ENCODE measurements at places on chromosomes 13 and 19. TPM values are rescaled to one million over a fixed set of nuclear protein-coding genes. Genes with fewer than 3 reads are reported as not detected.

The GPC5 gene
- total RNA-seq: not detected

The C19orf81 gene
- not detected for total RNA-seq

The SIAH3 gene
- not detected for total RNA-seq

The MAP4K1 gene
- not detected for total RNA-seq

The ZNF90 gene
- total RNA-seq: 2.5 TPM

The CLEC17A gene
- not detected for total RNA-seq

The DACT3 gene
- 2.6 TPM for total RNA-seq

The OSCAR gene
- 0.39 TPM for total RNA-seq

The BRCA2 gene
- total RNA-seq: 9.2 TPM

The CGB7 gene
- total RNA-seq: 0.13 TPM

The PRR19 gene
- 0.43 TPM for total RNA-seq

The STARD13 gene
- 34.5 TPM for total RNA-seq

The MEDAG gene
- total RNA-seq: 75.3 TPM

The AMH gene
- 0.22 TPM for total RNA-seq

The CRB3 gene
- total RNA-seq: not detected

The ATP4A gene
- not detected for total RNA-seq

The TNFSF13B gene
- 6.9 TPM for total RNA-seq

The ANKRD24 gene
- 0.97 TPM for total RNA-seq

The PRTN3 gene
- not detected for total RNA-seq

The OR7A5 gene
- total RNA-seq: not detected

The KANK2 gene
- 262 TPM for total RNA-seq

The CPAMD8 gene
- 1.7 TPM for total RNA-seq

The WDR87 gene
- not detected for total RNA-seq

The LGALS14 gene
- not detected for total RNA-seq

The KLK12 gene
- total RNA-seq: not detected

The KIR3DL2 gene
- total RNA-seq: not detected

The GJB6 gene
- not detected for total RNA-seq

The BRSK1 gene
- 0.65 TPM for total RNA-seq

The APOE gene
- 0.32 TPM for total RNA-seq

The GPR12 gene
- not detected for total RNA-seq

The GIPR gene
- total RNA-seq: 1.3 TPM

The PRODH2 gene
- not detected for total RNA-seq

The MEGF8 gene
- 19.6 TPM for total RNA-seq

The TNNT1 gene
- 1.9 TPM for total RNA-seq

The SGTA gene
- 34.1 TPM for total RNA-seq

The PPP2R1A gene
- total RNA-seq: 155 TPM

The TPTE2 gene
- total RNA-seq: not detected

The PBX4 gene
- 2.6 TPM for total RNA-seq

The IL4I1 gene
- 1.6 TPM for total RNA-seq

The KLHL1 gene
- total RNA-seq: not detected

The VMAC gene
- 6.4 TPM for total RNA-seq

All from articular chondrocyte of knee joint (primary cell).